ENCODE measurements at places on chromosomes 12 and 14.

DNA sequence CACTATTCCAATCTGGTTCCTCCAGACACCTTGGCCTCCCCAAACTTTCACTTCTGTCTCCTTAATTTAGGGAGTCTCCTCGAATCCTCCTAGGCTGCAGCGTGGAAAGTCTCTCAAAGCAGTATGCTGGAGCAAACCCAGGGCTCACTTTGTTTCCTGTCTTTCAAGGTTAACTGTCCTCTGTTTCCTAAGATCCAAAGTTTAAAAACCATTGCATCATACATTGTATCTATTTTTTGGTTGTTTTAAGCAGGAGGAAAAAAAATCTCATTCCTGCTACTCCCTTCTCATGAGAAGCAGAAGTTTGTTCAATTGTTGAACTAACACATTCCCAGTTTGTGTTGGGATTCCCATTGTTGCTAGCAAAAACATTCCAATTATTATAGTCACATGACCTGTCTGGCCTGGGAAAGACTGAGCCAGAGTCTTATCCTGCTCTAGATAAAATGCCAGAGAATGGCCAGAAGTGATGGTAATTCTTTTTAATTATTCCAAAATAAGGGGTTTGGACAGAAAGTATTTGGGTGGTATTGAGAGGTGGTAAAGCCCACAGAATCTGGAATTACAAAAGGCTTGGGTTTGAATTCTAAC is 67.3 kb downstream of the HSPB8 start:
- DNase-seq = no peak

DNA sequence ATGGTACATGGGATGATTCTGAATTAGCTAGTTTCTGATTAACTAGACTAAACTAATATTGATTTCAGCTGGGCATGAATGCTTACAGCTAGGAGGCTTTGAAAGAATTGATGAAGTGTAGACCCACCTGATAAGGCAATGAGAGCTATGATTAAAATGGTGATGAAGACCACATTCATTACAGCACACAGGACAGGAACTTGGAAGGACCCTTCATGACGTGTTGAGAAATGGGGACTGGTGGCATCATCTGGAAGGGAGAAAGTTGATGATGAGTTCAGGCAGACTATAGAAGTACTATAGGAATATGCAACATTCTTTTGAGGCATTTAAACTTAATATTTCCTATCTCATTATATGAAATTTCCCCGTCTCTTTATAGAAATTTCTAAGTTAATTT is 4.5 kb downstream of the CD69 start:
- DNase-seq = no peak

GRCh38 chr12:57215065-57215464 is 1.5 kb upstream of the NXPH4 start:
- no peak for DNase-seq

- peak; percentile 31 for DNase-seq
Measured at GRCh38 chr14:20652996-20653975, 11.8 kb upstream of the OR6S1 start.

DNA sequence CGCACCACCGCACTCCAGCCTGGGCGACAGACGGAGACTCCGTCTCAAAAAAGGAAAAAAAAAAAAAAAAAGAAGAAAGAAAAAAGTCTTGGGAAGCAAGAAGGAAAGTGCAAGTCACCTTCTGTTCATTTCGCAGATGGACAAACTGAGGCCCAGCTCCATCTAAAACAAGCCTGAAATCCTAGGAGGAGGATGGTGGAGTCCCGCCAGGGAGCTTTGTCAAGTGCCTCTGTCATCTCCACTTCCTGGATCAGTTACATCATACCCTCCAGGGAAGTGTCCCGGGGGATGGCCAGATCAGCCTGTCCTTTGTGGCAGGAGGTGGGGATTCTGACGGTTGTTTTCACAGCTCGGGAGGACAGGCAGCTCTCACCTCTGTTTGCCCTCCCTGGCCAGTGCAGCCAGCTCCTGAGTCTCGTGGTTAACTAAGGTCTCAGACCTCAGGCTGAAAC is 8.7 kb upstream of the SDSL start:
- DNase-seq = no peak

GRCh38 chr12:45654002-45654665 is 75.4 kb upstream of the ARID2 start:
- no peak for DNase-seq

DNA sequence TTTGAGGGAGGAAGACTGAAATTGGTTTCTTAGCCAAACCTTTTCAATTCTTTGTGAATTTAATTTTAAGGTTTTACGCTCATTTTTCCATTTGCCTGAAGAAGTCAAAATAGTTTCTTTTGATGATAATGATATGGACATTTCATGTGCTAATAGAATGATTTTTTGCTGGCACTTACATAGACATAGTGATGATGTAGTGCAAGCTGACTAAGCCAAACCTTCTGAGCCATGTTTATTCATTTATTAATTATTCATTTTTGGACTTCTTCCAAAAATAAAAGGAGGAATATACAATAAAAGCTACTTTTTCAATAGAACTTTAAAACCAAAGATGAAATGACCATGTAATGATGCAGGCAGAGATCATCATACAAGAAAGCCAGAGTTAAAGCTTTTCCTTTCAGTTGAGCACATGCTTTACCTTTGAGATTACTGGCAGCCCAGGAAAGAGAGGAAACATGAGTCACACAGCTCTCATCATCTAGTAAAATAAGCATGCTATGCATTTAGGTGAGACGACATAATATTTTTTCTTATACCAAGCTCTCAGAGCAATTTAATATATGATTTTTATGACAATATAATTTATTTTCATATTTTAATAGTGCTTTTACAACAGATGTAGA is 24.8 kb downstream of the KCNA1 start:
- DNase-seq = no peak

- no peak for DNase-seq
Measured at GRCh38 chr14:38366374-38366773, 110.5 kb upstream of the CLEC14A start.

GRCh38 chr12:113220593-113221180 is 577 bp upstream of the TPCN1 start:
- peak; percentile 28 for DNase-seq

DNA sequence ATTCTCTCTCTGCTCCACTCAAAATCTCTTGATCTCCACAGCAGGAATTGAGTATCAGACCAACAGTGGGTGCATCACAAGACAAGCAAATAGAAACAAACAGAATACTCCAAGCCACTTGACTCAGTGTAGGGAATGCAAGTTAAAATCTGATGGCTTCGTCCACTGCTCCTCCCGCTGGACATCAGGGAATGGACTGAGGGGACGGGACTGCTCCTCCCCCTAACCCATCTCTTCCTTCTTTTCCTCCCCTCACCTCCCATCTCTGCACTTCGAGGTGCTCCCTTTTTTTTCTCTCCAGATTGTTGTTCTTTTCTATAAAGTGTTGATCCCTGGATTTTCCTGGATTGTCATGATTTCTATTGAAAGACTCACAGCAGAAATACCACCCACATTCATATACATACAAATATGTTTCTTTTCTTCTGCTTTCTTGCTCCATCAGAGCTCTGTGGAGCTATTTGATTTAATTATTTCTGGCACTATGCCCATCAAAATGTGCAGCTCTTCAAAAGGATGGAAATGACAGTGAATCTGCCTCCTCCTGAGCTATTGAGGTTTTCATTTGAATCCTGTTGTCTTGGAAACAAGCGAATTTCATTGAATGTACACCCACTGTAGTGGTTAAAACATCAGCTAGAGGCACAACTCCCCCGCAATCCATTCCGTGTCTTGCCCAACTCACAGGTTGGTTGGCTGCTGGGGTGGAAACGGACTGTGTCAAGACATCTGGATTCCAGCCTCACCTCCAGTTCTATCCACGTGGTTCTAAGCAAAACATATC is 199.7 kb downstream of the SPTSSA start:
- no peak for DNase-seq

- DNase-seq = no peak
Measured at GRCh38 chr12:21545557-21545956, 19.5 kb downstream of the SPX start.

DNA sequence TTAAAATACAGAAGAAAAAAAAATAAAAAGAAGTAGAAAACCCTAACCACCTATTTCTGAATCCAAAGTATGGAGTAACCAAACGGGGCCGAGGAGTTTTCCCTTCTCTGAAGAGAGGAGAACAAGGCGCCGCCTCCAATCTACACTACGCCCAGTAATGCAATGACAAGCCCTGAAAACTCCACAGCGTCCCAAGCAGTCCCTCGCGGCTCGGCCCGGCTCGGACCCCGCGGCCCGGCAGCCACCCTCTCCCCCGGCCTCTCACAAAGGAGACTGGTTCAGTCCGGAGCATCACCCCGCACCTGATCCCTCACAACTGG is 371 bp downstream of the CHD8 start:
- DNase-seq = no peak

GRCh38 chr12:102480406-102480805 is at the start of gene IGF1:
Gene IGF1 (minus strand): TSS chr12:102480563. CDS start chr12:102480381, 182 bp downstream.
- peak; percentile 72 for DNase-seq

- DNase-seq = peak; percentile 86
Measured at GRCh38 chr14:71290960-71291466, 383.8 kb downstream of the PCNX1 start.

DNA sequence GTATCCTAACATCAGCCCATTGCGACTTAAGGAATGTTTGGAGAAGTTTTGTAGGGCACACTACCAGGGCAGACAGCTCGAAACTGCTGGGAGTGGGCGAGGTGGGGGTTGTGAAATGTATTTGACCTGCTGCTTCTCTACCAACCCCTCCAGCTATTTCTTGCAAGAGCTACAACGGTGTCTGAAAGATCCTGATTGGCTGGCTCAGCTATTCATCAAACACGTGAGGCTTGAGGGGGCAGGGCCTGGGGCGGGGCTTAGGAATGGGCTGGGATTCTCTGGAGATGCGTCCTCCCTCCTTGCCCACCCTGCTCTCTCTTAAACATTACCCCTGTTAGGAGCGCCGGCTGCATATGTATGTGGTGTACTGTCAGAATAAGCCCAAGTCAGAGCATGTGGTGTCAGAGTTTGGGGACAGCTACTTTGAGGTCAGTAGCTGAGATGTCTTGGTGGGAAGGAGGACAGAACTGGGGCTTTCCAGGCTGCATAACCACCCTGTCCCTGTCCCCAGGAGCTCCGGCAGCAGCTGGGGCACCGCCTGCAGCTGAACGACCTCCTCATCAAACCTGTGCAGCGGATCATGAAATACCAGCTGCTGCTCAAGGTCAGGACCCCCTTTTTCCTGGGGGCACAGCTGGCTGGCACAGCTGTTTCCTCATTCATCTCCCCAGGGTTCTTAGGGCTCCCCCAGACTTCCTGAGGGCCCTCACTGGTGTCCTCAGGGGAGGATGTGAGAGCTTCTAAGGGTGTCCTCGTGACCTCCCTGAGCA is 3.1 kb downstream of the ARHGEF25 start:
- DNase-seq = peak; percentile 46

- no peak for DNase-seq
Measured at GRCh38 chr12:33519566-33519965, 79.9 kb upstream of the SYT10 start.

- peak; percentile 3 for DNase-seq
Measured at GRCh38 chr14:28773861-28774691, 7.5 kb downstream of the FOXG1 start.

DNA sequence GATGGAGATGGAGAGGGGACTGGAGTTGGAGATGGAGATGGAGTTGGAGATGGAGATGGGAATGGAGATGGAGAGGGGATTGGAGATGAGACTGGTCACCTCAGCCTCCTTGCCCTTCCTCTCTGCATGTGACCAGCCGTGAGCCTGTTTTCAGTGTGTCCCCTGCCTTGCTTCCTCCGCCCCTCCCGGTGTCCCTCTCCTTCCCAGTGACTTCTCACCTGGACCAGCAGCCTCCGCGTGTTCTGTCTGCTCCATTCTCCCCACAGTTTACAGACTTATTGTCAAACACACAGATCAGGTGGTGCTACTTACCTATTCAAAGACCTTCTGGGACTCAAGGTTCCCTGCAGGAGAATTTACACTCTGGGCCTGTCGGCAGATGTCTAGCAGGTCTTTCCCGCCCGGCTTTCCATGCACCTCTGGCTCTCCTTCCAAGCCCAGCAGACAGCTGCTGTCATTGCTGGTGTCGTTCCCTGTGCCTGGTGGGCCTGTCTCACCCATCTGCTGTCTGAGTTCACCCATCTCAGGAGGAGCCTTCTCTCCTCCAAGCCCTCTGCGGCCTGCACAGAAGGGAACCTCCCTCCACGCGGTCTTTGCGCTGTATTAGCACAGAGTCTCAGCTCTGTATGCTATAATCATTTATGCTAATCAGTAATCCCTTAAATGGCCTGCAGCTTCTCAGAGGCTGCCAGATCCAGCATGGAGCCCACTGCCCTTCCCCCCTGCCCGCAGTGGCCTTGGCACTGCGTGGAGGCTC is 62.1 kb downstream of the ADGRD1 start:
- DNase-seq = no peak

- DNase-seq = no peak
Measured at GRCh38 chr12:16606201-16606849, 363 bp upstream of the LMO3 start.

DNA sequence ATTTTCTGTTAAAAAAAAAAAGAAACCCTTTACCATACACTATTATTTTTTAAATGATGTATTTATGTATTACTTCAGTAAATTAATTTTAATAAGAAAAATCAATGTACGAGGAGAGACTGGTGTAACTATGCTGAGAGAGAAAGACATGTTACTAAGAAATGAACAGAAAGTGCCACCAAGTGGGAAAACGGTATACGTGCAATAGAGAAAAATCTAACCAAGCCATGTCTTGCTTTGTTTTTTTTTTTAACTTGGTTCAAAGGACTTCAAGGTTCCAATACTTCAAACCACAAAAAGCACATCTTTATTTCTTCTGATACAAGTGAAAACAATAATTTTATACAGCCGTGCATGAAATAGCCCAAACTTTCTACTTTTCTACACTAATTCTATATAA is 22.9 kb downstream of the NDUFA12 start:
- no peak for DNase-seq

- no peak for DNase-seq
Measured at GRCh38 chr14:37665479-37665878, 70.0 kb downstream of the TTC6 start.

- DNase-seq = no peak
Measured at GRCh38 chr12:88994537-88994936, 357.8 kb downstream of the DUSP6 start.

DNA sequence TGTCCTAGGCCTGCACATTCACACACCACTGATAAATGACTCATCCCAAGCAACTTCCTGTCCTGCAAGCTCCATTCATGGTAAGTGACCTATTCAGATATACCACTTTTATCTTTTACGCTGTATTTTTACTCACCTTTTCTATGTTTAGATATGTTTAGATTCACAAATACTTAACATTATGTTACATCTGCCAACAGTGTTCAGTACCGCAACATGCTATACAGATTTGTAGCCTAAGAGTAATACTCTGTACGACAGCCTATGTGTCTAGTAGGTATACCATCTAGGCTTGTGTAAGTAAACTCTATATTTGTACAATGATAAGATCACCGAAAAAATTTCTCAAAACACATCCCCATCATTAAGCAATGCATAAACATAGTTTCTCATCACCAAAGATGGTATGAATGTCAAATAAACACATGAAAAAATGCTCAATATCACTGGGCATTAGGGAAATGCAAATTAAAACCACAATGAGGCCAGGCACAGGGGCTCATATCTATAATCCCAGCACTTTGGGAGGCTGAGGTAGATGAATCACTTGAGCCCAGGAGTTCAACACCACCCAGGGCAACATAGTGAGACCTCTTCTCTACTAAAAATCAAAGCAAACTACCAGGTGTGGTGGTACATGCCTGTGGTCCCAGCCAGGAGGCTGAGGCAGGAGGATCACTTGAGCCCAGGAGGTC is 20.7 kb downstream of the ATXN2 start:
- DNase-seq = no peak
